ENCODE measurements at places on chromosomes 2 and 18. TPM values are rescaled to one million over a fixed set of nuclear protein-coding genes. Genes with fewer than 3 reads are reported as not detected.

The FABP1 gene
- total RNA-seq, result not detected

The SLC23A3 gene
- 0.89 TPM for total RNA-seq

The GALNT13 gene
- 0.25 TPM for total RNA-seq

The CPS1 gene
- total RNA-seq, result 0.51 TPM

The SLC38A11 gene
- total RNA-seq, result not detected

The LIPG gene
- total RNA-seq, result 1.3 TPM

The REG1B gene
- not detected for total RNA-seq

The SLC9A4 gene
- total RNA-seq, result not detected

The RFTN2 gene
- total RNA-seq, result 9.8 TPM

The TRPM8 gene
- not detected for total RNA-seq

The NPPC gene
- not detected for total RNA-seq

The C2orf66 gene
- under 0.01 TPM for total RNA-seq

The CENPA gene
- total RNA-seq, result 17.1 TPM

The PSTPIP2 gene
- 0.63 TPM for total RNA-seq

The POU3F3 gene
- not detected for total RNA-seq

The LBX2 gene
- total RNA-seq, result 0.39 TPM

The CBLN2 gene
- not detected for total RNA-seq

The PIEZO2 gene
- total RNA-seq, result 343 TPM

The TWIST2 gene
- total RNA-seq, result 0.38 TPM

The PAPOLG gene
- total RNA-seq, result 16.1 TPM

The CD8B2 gene
- not detected for total RNA-seq

The PIGN gene
- 37.3 TPM for total RNA-seq

The TXNDC2 gene
- total RNA-seq, result not detected

The GPR45 gene
- not detected for total RNA-seq

The GRB14 gene
- 0.64 TPM for total RNA-seq

The GTF2A1L gene
- total RNA-seq, result 0.13 TPM

The UXS1 gene
- 28.4 TPM for total RNA-seq

The TGFA gene
- 8.0 TPM for total RNA-seq

The UGT1A8 gene
- not detected for total RNA-seq

The CCDC88A gene
- 37.0 TPM for total RNA-seq

The NDC80 gene
- total RNA-seq, result 6.8 TPM
